Left ventricle myocardium inferior (tissue), 1 donor: ENCODE measurements at places on chromosomes 6 and 20.

GRCh38 chr6:84975316-84975715 is 210.9 kb upstream of the TBX18 start:
- no peak for DNase-seq

GRCh38 chr6:167136376-167136775 is 13.5 kb downstream of the CCR6 start:
- no peak for DNase-seq

- no peak for DNase-seq
These were observed 374.8 kb upstream of the EPHA7 start for GRCh38 chr6:93794166-93794565.

GRCh38 chr20:51340451-51340840 is 202.1 kb downstream of the NFATC2 start:
- no peak for DNase-seq
